Stimulated activated memory B cell treated with anti-CD40 and anti-IgM and Interleukin-4, amounts not matched to agents 10 μg/mL and 1 μg/mL and 100 μg/mL, for 72 hours (primary cell): ENCODE measurements at places on chromosomes 5 and 9.

- H3K4me1 ChIP-seq = peaks cover 22% of the 10 kb centered on the region
- H3K27me3 ChIP-seq = peaks cover 9% of the 10 kb centered on the region
- H3K36me3 ChIP-seq = no peaks in the 10 kb centered on the region
- H3K27ac ChIP-seq = no peak overlapping the region
- no peak for ATAC-seq
Observed at GRCh38 chr9:76456202-76456926, 2.6 kb upstream of the GCNT1 start.

GRCh38 chr9:96031916-96032534 is 156.5 kb downstream of the ERCC6L2 start:
- peaks cover 10% of the 10 kb centered on the region for H3K36me3 ChIP-seq
- peaks cover 9% of the 10 kb centered on the region for H3K4me1 ChIP-seq
- H3K4me3 ChIP-seq = no peak overlapping the region
- no peak for ATAC-seq

DNA sequence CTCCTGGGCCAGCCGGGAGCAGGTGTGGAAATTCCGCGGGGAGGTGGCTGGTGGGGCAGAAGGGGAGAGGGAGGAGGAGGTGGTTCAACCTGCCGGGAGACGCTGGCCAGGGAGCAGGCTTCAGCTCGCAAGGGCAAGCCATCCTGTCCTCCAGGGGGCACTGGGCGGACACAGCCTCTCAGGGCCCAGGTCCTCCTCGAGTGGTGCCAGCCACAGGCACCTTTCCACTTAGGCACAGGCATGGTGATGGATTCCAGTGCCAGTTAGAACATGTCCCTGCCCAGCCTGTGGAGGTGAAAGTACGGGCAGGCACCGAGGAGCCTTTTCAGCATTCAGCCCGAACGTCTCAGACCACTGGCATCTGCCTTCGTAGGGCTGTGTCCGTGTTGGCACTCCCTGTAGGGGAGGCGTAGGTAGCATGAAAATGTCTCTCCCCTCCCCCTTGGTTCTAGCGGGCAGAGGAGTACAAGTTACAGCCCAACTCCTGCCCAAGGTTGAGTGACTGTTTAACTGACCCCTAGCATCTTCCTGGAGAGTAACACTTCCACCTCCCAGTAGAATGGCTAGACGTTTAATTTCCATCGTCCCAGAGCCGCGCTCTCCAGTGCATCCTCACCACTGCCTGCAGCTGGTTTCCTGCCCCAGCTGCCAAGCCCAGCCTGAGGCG is 48.9 kb downstream of the DAB2IP start:
- H3K27me3 ChIP-seq = peaks cover 60% of the 10 kb centered on the region
- no peaks in the 10 kb centered on the region for H3K36me3 ChIP-seq
- H3K4me1 ChIP-seq = peaks cover 21% of the 10 kb centered on the region

- no peak for ATAC-seq
- no peaks in the 10 kb centered on the region for H3K27me3 ChIP-seq
- H3K4me3 ChIP-seq = no peak overlapping the region
Observed at GRCh38 chr5:128405159-128405558, 132.9 kb downstream of the FBN2 start.

- no peak for ATAC-seq
- H3K4me3 ChIP-seq = no peak overlapping the region
- peaks cover 82% of the 10 kb centered on the region for H3K4me1 ChIP-seq
- no peaks in the 10 kb centered on the region for H3K36me3 ChIP-seq
Observed at GRCh38 chr5:67202828-67203227, 6.2 kb upstream of the CD180 start.
